Activated CD4-positive, alpha-beta T cell treated with anti-CD3 and anti-CD28 coated beads, Interleukin-2, amount 10 ng/mL, durations not matched to agents 7 days and 5 days (primary cell): ENCODE measurements at places on chromosomes 1 and 21.

DNA sequence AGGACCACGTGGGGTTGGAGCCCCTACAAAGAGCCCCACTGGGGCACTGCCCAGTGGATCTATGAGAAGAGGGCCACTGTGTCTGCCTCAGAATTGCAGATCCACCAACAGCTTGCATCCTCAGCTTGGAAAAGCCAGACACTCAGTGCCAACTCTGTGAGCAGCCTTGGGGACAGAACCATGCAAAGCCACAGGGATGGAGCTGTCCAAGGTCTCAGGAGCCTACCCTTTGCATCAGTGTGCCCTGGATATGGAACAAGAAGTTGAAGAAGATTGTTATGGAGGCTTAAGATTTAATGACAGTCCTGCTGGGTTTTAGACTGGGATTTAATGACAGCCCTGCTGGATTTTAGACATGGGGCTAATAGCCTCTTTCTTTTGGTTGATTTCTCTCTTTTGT lies 1670.9 kb downstream of the PLA2G4A start:
- DNase-seq: no peak

DNA sequence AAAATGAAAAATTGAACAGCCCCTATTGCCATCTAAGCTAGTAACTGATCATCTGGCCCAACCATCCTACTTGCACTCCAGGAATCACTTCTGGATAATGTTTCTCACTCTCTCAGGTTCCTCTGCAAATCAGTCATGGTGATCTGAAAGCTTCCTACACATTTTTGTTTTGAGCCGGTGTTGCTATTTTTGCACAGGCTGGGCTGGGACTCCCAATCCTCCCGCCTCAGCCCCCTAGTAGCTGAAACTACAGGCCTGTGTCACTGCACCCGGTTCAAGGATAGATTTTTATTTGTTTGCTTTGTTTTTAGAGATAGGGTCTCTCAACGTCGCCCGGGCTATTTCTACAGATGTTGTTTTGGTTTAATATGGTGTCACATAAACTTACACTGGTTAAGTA lies 40.5 kb upstream of the HMCN1 start:
- no peak for DNase-seq

GRCh38 chr1:162446946-162447345 lies 35.0 kb upstream of the SH2D1B start:
- no peak for DNase-seq

DNA sequence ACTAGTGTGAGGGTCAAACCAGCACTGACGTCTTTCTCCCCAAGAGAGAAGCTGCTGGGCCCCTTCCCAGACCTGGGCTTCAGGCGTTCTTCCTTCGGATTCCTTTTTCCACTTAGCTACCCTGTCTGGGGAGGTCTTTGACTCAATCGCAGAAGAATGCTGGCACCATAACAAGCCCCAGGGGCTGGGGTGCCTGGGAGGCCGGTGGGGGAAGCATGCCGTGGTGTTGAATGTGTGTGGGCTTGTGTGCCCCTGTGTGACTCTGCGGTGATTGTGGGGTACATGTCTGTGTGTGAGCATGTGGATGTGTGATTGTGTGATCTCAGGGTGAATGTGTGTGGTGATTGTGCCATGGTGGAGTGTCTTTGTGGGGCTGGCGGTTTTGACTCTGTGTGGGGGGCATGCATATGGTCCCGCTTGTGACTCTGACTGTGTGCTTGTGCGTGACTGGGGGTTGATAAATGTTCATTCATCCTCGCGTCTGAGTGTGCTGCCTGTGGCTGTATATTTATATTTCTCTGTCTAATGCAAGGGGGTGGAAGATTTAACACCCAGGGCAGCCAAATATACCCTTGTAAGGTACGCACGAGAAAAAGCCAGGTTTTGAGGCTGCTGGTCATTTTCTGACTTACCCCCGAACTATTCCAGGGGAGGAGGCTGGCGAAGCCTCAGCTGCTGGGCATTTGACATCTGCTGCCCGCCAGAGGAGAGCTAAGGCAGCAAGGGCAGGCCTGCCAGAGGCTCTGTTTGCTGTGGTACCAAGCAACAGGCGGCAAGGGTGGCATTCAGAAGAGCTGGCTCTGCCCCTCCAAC lies 1.1 kb upstream of the SYNC start:
- no peak for DNase-seq

DNA sequence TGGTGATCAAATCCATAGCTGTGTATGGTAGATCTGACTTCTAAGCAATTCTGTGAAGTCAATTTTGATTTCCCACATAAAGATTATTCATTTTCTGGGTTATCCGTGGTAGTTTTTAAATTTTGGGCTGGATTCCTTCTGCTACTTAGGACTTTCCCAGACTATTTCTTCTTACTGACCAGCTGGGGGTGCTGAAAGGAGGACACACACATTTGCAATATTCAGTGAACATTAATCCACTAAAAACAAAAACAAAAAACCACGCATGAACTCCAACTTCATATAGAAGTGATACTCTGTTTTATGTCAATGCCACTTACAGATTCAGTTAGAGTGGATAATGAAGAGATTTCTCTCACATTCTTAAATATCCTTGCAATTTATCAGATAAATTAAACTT lies 105.4 kb downstream of the KCTD3 start:
- DNase-seq: no peak
